ENCODE measurements at places on chromosomes 16 and 17.
A peak's percentile ranks its signal among the peaks of the same experiment; 100 is the strongest.

GRCh38 chr16:63323722-63324705 is 1287.8 kb upstream of the CDH8 start:
- DNase-seq: no peak

DNA sequence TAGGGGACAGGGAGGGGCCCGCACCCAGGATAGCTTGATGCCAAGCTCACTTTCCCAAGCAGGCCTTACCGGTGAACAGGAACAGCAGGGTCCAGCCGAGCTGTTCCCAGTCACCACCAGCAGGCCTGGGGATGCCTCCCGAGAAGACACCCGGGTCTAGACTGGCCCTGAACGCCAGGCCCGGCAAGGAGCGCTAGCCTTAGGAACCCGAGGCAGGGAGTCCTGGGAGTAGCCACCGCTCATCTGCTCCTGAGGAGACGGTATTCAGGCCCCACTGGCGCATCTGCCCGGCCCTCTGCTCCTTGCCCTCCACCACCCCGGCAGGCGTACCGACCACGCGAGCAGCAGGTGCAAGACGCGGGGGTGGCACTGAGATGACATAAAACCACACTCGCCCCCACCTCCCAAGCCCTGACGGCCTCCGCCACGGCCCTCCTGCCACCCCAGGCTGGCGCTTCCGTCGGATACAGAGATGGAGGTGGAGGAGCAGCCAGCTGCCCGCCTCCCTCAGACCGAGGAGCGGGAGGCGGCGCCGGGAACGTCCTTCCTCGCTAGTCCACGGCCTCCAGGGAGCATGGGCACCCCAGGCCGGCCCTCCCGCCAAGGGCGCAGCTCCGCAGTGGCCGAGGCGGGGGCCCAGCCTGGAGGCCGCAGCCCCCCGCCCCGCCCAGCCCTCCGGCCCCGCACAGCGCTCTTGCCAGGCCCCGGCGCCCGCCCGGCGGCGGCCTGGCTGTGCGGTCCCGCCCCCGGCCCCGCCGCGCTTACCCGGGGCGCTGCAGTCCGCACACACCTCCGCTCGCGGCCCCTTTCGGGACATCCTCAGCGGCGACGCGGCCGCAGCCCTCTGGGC is 661 bp downstream of the GIT1 start:
- DNase-seq: no peak

- DNase-seq: no peak
Measured at GRCh38 chr17:83185023-83186002, 105.9 kb downstream of the METRNL start.

DNA sequence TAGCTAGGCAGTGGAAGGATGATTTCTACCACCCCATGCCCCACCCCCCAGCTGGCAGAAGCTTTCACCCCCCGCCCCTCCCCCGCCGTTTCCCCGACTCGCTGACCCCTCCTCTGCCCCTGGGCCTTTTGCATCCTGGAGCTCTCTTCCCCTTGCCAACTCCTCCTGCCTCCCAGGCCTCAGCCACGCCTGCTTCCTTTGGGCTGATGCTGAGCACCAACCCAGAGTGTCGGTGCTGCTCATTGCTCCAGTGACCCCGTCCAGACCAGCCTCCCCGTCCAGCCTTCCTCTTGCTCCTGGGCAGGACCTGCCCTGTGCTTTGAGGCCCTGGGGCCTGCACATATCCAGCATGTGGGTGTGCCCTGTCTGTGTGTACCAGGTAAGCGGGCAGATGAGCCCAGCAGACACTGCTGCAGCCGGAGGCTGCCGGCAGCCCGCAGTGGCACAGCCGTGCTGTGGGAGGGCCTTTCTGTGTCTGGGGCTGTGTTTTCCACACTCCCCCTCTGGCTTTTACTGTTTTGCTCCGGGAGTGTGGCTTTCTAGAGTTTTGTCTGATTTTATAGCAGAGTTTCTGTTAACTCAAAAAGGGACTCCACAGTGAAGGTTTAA is 72.9 kb downstream of the JPH3 start:
- DNase-seq: no peak

DNA sequence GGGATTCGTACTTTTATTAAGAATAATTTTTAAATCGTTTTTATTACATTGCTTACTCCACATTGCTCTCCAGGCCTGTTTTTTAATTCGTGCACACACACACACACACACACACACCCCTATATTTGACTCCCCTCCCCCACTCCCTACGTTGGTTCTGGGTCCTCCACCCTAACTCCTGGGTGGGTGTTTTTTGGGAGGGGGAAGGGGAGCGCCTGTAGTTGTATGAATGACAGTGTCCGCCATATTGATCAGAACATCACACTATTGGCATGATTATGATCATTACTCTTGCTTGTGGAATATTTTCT is 1.3 kb downstream of the GNAO1 start:
- DNase-seq: no peak

DNA sequence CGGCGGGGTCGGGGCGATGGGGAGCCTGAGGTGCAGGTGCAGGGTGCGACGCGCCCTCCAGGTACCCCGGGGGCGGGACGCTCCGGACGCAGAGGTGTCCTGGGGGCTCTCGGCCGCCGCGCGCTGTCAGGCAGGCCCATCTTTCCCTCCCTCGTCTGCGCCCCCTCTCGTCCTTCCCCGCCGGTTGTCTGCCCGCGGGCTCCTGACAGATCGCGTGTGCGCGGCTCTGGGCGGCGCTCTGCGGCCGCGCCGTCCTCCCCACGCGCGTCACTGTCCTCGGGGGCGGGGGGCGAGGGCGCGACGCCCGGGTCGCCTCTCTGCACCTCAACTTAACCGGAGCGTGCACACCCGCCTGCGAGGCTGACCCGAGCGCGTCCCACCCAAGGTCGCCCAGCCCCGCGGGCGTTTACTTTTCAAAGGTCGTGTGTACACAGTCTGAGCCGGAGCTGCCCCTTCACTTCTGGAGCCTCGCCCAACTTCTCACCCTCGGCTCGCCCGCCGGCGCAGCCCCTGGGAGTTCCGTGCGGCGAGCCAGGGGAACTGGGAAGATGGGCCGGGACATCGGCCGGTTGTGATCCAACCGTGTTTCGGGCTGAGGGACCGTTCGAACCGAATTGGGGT is 512 bp downstream of the AKAP1 start:
- peak; percentile 37 for DNase-seq

DNA sequence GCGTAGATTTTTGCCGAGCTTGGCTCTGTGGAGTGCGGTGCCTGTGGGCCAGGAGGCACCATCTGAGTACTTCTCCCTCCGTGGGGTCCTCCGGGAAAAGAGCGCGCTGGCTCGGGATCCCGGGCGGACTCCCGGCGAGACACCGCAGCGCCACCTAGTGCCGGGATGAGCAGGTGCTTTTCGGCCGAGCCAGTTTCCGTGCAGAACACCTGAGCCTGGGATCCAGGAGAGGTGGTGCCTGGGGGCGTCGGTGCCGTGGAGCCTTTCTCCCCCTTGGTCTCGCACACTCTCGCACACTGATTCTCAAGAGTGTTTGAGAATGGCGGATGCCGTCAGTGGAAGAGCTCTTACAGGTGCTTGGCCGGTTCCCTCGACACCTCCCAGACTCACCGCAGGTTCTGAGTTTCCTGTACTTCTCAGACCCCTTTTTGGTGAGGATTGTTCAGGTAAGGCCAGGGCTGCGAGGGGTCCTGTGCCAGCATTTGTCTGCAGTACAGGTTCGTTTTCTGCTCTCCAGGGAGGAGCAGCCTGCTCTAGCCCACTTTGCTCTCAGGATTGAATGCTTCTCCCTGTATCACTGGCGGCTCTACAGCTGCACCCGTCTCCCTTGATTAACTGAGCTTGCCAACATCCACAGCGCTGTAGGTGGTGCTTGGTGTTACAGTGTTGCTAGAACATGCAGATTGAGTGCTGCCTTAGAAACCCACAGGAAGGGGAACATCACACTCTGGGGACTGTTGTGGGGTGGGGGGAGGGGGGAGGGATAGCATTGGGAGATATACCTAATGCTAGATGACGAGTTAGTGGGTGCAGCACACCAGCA is 23.3 kb downstream of the TBCD start:
- no peak for DNase-seq

GRCh38 chr16:73813527-73813926 is 483.1 kb upstream of the PSMD7 start:
- DNase-seq: no peak

GRCh38 chr17:78535273-78536197 is 41.7 kb downstream of the DNAH17 start:
- DNase-seq: no peak

Data from activated naive CD4-positive, alpha-beta T cell (primary cell).